ENCODE measurements at places on chromosomes 11 and 22. TPM values are rescaled to one million over a fixed set of nuclear protein-coding genes. Genes with fewer than 3 reads are reported as not detected.

The TSPAN18 gene
- 40.0 TPM for polyA plus RNA-seq

The SPA17 gene
- polyA plus RNA-seq: 2.7 TPM

The GTSE1 gene
- 6.5 TPM for polyA plus RNA-seq

The OR1S2 gene
- polyA plus RNA-seq: not detected

The POU2AF3 gene
- polyA plus RNA-seq: 2.9 TPM

The EIF3M gene
- polyA plus RNA-seq: 340 TPM

The FOLR2 gene
- polyA plus RNA-seq: 21.7 TPM
